Right kidney (tissue), 9 donors: ENCODE measurements at places on chromosomes 4 and X.

- DNase-seq: no peak
Measured at GRCh38 chrX:120672389-120672788, 42.5 kb upstream of the C1GALT1C1 start.

- DNase-seq: peak; percentile 20
Measured at GRCh38 chrX:51894697-51895336, 1.4 kb downstream of the MAGED1 start.

DNA sequence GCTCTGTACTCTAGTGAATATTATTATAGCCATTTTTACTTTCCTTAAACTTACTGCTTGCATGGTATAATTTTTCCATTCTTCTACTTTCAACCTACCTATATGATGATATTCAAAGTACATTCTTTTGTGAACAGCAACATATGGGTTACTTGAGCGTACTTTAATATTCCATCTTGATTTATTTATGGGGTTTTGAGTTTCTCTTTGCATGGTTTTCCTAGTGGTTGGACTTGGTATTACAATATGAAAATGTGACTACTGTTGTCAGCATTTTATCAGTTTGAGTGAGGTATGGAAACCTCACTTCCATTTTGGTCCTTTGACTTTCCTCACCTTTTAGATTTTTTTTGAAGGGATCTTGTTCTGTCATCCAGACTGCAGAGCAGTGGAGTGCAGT is 35.9 kb downstream of the ADGRG4 start:
- no peak for DNase-seq

DNA sequence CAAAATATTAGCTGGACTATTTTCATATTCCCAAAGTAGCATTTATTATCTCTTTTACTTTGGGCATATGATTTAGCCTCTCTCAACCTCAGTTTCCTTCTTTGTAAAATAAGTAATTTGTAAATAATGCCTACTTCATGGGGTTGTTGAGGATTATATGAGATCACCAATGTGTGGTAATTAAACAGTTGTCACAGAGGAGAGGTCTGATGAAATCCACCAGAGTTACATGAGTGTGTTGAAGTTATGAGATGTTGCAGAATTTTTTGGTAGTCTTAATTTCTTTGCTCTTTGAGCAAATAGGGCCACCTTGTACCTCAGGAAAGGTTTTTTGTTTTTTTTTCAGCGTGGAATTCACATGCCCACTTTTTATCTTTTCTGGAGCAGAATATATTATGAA is 1.4 kb downstream of the COX7B start:
- DNase-seq: no peak

DNA sequence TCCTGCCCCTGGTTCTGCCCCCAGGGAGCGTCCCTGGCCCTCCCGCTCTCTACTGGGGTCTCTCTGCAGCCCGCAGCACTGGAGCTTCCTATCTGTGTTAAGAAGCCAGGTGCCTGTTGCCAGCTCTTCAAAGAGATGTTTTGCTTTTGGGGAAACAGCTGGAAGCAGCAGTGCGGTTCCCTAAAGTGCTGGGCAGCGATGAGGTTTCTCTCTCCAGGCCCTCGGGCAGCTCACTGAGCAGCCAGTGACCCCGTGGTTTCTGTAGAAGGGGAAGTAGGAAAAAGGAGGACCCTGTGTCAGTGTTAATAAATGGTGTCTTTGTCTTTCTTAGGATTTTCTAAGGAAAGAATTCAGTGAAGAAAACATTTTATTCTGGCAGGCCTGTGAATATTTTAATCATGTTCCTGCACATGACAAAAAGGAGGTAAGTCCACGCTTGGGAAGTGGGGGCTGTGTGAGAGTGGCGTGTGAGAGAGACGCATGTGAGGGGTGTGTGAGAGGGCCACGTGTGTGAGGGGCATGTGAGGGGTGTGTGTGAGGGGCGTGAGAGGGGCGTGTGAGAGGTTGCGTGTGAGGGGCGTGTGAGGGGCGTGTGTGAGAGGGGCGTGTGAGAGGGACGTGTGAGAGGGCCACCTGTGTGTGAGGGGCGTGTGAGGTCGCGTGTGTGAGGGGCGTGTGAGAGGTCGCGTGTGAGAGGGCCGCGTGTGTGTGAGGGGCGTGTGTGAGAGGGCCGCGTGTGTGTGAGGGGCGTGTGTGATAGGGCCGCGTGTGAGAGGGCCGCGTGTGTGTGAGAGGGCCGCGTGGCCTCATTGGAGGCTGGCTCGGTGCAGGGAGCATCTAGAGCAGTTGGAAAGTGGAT is 27.1 kb upstream of the HGFAC start:
- DNase-seq: no peak

DNA sequence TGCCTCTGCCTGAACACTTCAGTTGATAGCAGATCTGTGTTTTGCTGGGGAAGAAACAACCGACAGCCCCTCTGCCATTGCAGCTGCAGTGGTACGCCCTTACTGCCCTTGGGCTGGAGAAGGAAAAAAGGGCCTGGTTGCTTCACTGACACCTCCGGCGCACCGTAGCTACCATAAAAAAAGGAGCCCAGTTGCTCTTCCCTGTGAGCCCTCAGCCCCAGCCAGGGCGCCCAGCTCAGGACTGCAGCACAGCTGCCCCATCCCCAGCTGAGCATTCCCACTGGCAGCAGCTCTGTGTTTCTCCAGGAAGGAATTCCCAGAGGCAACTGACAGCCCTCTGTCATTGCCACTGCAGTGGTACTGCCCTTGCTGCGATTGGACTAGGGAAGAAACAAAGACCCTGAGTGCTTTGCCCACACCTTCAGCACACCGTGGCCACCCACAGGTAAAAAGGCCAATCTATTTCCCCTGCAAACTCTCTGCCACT is 142.7 kb downstream of the DKK2 start:
- DNase-seq: no peak
